ENCODE measurements at places on chromosomes 13 and 19.
A peak's percentile ranks its signal among the peaks of the same experiment; 100 is the strongest.

GRCh38 chr13:39836038-39836437 lies 180.6 kb downstream of the COG6 start:
- no peak for DNase-seq

DNA sequence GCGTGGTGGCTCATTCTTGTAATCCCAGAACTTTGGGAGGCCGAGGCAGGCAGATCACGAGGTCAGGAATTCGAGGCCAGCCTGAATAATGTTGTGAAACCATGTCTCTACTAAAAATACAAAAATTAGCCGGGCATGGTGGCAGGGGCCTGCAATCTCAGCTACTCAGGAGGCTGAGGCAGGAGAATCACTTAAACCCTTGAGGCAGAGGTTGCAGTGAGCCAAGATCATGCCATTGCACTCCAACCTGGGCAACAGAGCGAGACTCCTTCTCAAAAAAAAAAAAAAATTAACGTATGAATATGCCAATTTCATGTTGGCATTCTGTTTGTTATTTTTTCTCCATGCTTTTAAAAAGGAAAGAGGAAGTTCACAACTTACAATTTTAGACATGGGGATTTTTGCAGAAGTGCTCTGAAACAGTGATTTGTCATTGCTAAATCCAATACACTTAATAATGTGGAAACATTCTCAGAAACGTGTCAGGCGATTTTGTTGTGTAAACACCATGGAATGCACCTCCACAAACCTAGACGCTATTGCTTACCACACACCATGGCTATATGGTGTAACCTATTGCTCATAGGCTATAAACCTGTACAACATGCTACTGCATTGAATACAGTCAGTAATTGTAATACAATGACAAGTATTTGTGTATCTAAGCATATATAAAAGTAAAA lies 115.9 kb upstream of the PCDH20 start:
- DNase-seq = no peak

- DNase-seq = no peak
Observed at GRCh38 chr13:110047496-110047895, 259.5 kb downstream of the COL4A1 start.

- no peak for DNase-seq
Observed at GRCh38 chr13:37257706-37258105, 152.2 kb upstream of the CSNK1A1L start.

DNA sequence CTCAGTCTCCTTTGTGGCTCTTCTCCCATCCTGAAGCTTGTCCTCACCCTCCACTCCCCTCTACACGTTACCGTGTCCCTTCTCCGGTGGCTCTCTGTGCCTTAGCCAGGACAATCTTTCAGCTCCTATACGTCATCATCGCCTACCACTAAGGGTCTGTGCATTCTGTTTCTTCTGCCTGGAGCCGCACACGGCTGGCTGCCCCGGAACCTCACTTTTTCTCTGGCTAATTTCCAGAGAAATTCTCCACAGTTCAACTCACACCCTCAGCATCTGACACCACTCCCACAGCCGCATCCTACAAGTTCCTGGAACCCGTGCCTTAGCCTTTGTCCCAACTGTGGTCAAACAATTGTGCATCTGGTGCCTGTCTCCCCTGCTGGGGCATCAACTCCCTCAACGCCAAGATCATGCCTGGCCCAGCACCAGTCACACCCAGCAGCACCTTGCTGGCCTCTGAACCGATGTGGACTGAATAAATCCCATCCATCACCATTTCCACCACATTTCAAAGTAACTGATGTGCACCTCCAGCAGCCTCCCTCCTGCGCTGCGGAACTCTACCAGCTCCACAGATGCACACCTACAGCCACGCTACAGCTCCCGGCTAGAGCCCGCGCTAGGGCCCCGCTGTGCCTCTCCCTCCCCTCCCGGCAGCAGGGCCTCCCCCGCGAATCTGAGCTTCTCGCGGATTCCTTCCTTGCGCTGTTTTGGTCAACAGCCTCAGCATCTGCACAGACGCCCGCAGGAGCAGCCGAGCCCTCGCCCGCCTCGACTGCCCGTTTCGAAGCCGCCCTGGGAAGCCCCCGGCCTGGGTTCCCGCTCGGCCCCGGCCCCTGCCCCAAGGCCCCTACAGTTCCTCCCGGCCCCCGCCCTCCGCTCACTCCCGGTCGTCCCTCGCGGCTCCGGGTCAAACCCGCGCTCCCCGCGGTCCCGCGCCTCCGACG lies 689 bp downstream of the DCUN1D2 start:
- no peak for DNase-seq

GRCh38 chr13:81012031-81012430 lies 671.1 kb upstream of the SPRY2 start:
- DNase-seq = no peak

- no peak for DNase-seq
Observed at GRCh38 chr19:5205381-5205780, 135.2 kb downstream of the PTPRS start.

DNA sequence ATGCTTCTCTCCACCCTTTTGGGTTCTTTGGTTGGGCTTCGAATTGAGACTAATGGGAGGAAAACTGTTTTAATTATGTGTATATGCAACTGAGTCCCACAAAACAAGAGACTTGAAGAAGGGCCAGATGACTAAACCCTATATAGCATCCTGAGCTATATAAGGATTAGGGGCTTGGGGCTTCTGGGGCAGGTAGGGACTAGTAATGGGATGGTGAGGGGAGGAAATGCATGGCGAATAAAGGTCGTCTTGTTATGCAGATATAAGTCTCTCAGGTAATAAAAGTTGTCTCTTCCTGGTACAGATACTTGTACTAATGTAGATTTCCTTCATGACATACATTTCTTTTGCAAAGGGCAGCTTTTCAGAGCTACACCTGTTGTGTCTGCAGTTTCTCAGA lies 2.8 kb upstream of the SLC7A9 start:
- no peak for DNase-seq

DNA sequence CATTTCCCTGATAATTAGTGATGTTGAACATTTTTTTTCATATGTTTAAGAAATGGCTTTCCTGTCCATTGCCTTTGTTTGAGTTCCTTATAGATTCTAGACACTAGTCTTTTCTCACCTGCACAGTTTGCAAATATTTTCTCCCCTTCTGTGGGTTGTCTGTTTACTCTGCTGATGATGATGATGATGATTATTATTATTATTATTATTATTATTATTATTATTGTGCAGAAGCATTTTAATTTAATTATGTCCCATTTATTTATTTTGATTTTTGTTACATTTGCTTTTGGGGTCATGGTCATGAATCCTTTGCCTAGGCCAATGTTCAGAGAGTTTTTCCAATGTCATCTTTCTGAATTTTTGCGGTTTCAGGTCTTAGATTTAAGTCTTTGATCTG lies 492.5 kb upstream of the TSHZ3 start:
- no peak for DNase-seq

DNA sequence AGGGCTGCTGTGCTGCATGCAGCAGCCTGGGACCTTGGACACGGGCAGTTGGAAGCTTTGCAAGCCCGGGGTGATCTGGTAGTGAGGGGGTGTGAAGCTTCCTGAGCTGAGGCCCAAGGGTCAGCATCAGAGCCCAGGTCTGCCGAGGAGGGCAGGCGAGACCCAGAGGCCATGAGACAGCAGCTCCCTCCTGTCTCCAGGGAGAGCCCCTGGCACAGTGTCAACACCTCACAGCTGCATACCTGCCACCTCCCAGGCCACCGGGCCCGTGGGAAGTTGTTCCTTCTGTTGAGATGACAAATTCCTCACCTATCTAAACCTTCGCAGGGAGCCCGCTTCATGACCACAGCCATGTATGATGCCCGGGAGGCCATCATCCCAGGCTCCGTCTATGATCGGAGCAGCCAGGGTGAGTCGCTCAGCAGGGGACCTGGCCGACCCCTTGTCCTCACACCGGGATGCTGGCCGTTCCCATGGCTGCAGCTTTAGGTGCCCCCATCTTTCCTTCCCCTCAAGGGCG lies 32.1 kb downstream of the CERS1 start:
- DNase-seq = no peak

- no peak for DNase-seq
Observed at GRCh38 chr13:80382576-80382975, 41.6 kb upstream of the SPRY2 start.

DNA sequence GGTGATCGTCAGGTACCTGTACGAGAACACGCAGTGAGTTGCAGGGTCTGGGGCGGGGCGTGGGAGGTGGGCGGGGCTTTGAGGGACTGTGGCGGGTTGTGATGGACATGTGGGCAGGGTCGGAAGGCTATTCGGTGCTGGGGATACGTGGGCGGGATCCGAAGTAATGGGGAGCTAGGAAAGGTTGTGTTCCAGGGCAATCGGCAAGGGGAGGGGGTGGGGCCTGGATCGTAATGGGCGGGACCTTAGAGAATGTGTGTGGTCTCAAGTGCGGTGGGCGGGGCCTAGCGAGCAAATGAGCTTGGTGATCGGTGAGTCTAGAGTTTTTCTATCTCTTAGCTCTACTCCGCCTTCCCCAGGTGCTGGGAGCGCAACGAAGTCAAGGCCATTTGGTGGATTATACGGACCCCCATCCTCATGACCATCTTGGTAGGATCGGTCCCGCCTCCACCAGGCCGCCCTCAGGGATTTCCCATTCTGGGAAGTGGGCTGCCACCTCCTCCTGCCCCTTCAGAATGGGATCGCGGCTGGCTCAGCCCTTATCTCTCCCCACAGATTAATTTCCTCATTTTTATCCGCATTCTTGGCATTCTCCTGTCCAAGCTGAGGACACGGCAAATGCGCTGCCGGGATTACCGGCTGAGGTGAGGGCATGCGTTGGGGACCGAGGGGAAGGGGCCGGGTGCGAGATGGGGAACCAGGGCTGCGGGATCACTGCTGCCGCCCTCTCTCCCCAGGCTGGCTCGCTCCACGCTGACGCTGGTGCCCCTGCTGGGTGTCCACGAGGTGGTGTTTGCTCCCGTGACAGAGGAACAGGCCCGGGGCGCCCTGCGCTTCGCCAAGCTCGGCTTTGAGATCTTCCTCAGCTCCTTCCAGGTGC lies 9.6 kb downstream of the GIPR start:
- DNase-seq = peak; percentile 80

- DNase-seq = no peak
Observed at GRCh38 chr19:55080121-55080967, 4.7 kb downstream of the EPS8L1 start.

- DNase-seq = no peak
Observed at GRCh38 chr13:111411919-111412650, 91.6 kb downstream of the TEX29 start.

DNA sequence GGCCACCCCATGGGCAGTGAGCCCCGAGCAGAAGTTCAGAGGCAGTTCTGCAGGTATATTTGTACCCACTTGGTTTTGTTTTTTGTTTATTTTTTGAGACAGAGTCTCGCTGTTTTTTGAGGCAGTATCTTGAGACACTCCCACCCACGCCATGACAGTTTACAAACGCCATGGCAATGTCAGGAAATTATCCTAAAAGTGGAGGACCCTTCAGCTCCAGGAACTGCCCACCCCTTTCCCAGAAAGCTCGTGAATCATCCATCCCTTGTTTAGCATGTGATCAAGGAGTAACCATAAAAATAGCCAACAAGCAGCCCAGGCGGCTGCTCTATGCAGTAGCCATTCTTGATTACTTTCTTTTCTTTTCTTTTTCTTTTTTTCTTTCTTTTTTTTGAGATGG lies 41.0 kb downstream of the CELF5 start:
- DNase-seq = no peak

GRCh38 chr13:109113427-109113826 lies 484.0 kb downstream of the MYO16 start:
- DNase-seq = no peak

- no peak for DNase-seq
Observed at GRCh38 chr13:74570046-74570445, 435.8 kb upstream of the KLF12 start.

DNA sequence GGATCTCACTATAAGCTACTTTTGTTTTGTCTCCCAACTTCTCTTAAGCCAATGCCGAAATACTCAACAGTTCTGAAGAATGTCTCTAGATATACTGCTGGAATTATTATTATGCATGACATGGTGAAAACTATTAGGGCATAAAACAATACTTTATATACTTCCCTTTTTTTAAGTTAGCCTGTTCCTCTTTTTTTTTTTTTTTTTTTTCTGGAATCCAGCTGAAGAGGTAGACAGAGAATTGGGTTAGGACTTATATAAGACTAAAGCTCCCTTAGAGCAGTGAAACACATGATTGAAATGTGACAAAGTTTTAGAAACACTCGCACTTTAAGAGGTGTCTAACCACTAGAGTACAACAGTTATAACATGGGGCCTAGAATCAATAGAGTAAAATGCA lies 850.9 kb upstream of the PCDH9 start:
- DNase-seq = no peak

DNA sequence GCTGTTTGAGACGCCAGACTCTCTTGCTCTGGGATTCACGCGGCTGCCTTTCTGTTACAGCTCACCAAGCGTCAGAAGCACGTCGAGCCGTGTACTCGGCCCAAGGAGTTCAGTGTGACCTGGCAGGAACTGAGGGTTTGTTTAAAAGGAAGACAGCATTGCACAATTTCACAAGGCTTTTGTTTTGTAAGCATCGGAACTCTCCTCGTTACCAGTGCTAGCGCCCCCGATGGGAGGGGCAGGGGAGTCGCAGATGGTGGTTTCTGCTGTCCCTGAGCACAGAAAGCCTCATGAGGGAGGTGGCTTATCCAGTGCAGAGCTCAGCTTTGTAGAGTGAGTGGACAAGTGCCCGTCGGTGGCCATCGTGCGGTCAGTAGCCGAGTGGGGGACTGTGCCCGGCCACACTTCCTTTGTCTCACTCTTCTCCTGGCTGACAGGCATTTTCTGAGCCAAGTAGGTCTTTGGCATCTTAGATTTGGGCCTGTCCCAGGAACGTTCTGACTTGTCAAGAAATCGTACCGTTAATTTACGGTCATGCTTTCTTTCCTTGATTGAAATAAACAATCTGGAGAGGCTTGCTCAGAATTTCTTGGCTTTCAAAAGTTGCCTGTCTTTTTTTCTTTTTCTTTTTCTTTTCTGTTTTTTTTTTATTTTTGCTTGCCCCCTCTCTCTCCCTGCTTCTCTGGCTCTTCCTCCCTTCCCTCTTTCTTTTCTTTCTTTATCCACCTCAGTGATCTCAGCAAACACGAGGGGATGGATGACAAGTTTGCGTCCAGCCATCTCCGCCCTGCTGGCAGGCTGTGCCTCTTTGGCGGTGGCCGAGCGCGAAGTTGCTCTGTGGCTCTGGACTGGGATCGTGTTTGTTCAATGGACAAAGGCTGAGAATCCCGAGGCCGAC lies 7.7 kb downstream of the KDM4B start:
- DNase-seq = peak; percentile 47

GRCh38 chr19:4185413-4186086 lies 3.1 kb downstream of the ANKRD24 start:
- DNase-seq = no peak

GRCh38 chr19:45691516-45692186 lies at the start of gene SNRPD2:
Gene SNRPD2 (minus strand): TSS chr19:45691953. CDS start chr19:45691888, 65 bp downstream.
- peak; percentile 74 for DNase-seq
